Left colon (tissue), 2 donors: ENCODE measurements at places on chromosomes 11 and 22. TPM values are rescaled to one million over a fixed set of nuclear protein-coding genes. Genes with fewer than 3 reads are reported as not detected.
A peak's percentile ranks its signal among the peaks of the same experiment; 100 is the strongest.

GRCh38 chr11:78660471-78660870 is 85.8 kb upstream of the NARS2 start:
- no peak for DNase-seq

Gene RTN4R
- total RNA-seq: 6.5 TPM

DNA sequence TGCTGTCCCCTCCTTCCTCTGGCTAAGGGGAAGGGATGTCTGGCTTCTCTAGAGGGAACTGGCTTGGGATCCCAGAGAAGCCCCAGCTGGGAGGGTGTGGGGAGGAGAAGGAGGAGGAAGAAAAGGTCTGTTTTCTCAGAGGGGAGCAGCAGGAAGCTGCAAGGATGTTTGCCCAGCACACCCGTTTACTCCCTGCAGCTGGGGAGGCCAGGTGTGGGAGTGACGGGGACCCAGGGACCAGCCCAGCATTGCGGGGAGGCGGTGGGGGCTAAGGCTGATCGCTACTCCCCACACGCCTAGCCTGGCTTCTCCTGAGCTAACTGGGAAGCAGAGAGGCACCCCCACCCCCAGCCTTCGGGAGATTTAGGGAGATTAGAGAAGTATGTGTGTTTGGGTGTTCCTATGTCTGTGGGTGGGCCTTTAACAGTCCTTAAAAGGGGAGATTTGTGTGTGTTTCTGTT is 3.9 kb downstream of the CREB3L1 start:
- DNase-seq: peak; percentile 86

Gene SERGEF
- 28.6 TPM for total RNA-seq

GRCh38 chr11:29534836-29535235 is 482.0 kb downstream of the KCNA4 start:
- no peak for DNase-seq

Gene FGF4
- total RNA-seq: not detected

Gene THY1
- total RNA-seq: 6.4 TPM

- DNase-seq: no peak
Observed at GRCh38 chr11:14386895-14387480, 28.0 kb upstream of the RRAS2 start.

DNA sequence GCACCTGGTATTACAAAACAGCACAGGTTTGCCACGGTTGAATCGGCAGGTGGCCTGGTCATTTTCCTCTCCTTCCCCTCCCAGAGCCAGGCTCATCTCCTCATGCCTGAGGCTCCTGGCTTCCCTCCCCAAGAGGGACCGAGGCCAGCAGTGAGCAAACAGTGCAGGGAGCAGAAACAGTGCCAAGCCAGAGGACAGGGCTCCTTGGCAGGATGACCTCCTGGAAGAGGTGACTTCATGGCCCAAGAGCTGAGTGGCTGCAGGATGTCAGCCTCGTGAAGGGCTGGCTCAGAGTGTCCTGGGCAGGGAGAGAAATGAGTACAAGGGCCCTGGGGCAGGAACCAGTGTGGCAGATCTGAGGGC is 22.8 kb upstream of the PPFIA1 start:
- DNase-seq: no peak

DNA sequence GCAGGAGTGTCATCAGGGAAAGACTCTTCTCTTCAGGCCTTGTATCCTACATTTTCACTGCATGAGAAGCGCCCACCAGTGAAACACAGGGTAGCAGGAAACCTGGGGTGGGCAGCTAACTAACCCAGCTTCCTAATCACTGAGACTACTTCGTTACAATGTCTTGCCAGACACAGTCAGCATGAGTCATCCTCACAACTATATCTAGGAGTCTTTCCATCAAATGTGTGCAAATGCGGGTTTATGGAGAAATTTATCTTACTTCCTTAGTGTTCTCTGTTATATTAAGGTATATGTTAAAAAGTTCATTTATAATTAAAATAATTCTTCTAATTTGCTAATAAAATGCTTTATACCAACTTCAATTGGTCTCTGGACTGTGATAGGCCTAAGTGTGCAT is 79.9 kb upstream of the RAB1B start:
- DNase-seq: no peak

GRCh38 chr22:43066134-43066533 is 23.1 kb downstream of the TTLL1 start:
- no peak for DNase-seq
